ENCODE measurements at places on chromosomes 11 and 22.

DNA sequence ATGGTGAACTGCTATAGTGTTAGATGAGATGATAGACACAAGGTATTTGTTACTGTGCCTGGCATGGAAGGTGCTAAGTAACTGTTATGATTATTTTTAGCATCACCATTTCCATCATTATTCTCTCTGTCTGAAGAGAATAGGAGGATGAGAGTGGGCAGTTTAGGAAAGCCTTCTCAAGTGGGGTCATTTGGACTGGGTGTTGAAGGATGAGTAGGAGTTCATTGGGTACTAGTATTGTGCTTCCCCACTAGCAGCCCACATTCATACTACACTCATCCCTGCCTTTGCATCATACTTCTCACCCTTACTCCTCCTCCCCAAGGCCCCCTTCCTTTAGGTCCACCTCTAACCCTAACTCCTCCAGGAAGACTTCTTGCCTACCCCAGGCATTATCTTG is 20.6 kb downstream of the MYEOV start:
- DNase-seq, result no peak

DNA sequence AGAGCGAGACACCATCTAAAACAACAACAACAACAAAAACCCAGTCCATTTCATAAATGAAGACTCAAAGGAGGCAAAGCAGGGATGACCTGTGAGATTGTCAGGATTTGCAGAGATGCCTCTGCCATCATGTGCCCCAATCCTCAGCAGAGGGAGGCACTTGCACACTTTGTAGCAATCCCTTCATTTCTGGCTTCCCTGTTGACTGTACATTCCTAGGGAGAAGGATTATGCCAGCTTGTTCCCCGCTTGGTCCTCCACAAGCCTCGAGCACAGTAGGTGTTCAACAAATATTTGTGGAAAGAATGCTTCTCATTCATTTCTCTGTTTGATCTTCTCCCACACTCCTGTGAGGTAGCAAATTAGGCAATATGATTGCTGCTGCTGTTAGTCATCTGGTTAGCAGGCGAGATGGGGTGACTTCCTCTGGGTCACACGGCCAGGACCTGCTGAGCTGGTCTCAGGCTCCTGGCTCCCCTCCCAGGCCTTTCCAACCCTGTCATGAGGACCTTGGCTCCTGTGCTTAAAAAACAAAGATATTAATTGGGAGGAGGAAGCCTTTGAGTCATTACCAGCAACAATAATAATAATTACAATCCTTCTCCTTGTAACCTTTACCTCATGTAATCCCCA is 34.1 kb downstream of the LIF start:
- DNase-seq, result no peak

DNA sequence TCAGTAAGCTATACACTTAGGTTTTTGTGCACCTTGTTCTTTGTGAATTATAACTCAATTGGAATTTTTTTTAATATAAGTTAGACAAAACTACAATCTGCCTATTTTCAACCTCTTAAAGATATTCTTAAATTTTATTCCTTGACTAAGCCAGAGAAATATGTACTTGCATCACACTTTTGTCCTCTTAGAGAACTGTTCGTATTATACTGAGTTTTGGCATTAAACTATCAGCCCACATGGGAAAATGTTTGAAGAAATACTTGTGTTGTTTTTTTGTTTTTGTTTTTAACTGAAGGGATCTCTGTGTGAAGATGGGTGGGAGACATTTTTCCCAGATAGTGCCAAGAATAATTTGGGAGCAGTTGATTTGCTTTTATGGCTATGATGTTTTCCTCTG is 25.3 kb downstream of the CEP295 start:
- DNase-seq, result no peak

DNA sequence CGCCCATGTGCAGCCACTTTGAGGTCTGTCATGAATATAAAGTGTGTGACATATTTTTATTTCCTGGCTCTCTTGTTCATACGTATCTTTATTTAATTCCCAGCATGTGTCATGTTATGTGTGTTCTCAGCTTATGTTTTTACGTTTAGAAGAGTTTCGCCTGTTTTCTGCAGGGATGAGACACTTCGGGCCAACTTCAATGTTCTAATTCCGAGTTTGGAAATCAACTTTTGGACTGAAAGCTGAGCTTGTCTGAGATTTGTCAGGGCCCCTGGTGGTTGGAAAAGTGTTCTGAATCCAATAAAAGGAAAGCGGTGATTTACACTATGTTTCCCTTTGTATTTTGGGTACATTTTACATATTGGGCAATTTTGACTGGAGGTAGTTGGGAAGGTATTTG is 810.7 kb downstream of the TBC1D22A start:
- DNase-seq, result no peak

- no peak for DNase-seq
Measured at GRCh38 chr11:131814108-131814507, 443.7 kb downstream of the NTM start.
